ENCODE measurements at places on chromosomes 2 and 18.

DNA sequence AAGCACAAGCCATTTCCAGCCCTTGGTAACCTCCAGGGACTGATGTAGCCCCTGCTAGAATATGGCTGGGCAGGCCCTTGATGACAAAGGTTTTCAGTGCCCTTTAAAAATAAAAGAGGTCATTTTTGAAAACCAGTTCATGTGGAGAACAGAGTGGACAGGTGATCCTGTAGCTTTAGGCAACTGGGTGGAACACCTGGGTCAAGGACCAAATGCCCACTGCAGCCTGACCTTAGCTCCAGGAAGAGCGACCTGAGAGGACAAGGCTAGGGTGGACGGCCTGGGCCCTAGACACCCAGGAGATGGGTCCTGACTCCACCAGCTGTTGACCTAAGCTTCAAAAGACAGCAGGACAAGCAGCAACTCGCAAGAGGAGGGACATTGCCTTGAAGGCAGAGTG lies 116.6 kb downstream of the LIPG start:
- DNase-seq: no peak

GRCh38 chr18:47815486-47816270 lies 114.8 kb downstream of the SMAD2 start:
- no peak for DNase-seq

- no peak for DNase-seq
Measured at GRCh38 chr2:168639441-168639898, 163.0 kb upstream of the NOSTRIN start.

GRCh38 chr18:79523206-79523735 lies 127.5 kb downstream of the NFATC1 start:
- DNase-seq: no peak

DNA sequence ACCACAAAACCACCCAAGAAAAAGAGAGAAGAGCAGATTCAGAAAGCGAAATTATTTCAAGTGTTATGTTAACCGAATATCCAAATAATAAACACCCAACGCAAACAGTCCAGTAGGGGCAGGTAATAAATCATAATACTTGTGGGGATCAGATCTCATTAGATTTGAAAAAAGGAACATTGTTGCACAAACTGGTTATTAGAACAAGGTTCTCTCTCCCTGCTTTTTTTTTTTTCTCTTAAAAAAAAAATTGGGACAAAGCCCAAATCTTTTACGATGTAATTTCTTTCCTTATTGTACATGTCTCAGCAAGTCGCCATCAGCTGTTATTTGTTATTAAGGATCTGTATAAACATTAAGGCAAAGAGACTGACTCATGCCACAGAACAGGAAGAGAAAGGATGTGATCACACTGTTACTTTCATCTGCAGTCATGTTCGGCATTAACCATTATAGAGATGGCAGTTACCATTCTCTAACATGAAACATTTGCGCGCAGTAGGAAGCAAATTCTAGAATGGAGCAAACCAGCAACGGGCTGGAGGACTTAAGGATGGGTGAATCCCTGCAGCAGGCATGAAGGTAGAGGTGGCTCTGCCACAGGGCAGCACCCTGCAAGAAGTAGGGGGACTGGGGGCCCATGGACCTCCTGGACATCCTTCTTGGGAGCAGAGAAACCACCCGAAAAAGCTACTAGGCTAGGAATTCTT lies 42.0 kb downstream of the EPHA4 start:
- peak; percentile 35 for DNase-seq

DNA sequence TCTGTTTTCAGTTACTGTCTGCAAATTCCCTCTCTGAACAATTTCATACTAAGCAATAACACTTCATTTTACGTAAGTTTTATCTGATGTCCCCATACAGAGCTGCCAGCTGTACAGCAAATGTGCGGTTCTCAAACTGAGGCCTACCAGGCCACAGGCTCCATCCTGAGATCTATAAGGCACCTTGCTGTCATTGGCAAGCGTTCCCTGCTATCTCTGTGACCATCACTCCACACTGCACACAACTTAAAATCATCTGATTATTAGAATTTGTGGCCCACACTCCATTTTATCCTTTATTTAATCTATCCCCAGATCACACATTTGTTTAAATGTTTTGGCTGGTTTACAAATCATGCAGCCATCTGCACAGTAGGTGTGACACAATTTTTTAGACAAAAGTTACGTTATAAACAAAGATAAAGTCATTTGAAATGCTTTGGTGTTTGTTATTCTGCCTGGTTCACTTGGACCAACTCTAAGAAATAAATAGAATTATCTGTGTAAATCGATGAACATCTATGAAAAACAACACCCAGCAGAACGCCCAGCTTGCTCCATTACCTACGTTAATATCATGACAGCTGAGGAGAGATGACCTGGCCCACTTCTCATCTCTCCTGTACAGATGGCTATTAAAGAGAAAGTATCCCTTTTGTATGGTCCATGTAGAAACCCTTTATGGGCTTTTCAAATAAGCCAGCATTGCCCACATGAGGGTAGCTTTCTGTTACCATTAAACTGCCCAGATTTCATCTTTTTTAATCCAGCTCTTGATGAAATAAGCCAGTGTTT lies 162.4 kb downstream of the ZNF521 start:
- DNase-seq: no peak

DNA sequence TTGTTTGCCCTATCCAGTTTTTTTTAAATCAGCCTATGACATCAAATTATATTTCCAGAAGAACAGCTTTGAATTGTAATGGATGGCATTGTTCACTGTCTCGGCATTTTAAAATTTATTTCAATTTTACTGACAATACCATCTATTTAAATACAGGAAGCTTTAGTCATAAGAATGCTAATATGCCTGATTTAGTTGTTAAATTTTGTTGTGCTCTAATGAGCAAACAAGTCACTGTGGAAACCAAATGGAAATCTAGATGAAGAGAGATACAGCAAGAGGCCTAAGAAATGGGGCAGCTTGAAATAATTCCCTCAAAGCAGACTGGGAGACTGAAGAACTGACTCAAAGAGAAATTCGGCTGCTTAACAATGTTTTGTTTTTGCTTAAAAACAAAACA lies 76.8 kb downstream of the OSBPL6 start:
- DNase-seq: no peak

DNA sequence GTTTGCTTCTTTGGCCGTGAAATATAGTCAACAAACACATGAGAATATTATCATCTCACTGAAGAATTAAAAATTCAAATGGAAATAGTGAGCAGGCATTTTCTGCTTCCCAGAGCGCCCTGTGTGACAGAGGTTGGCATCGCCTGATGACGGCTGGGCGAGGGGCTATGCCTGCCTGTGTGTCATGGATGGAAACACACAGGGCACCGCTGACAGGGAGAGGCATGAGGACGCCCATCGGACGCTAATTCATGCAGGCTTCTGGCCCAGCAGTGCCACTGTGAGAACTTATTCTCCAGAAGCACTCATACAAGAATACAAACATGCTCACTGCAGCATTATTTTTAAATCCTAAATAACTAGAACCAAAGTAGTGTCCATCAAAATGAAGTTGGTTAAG lies 61.4 kb upstream of the OTOS start:
- DNase-seq: no peak

DNA sequence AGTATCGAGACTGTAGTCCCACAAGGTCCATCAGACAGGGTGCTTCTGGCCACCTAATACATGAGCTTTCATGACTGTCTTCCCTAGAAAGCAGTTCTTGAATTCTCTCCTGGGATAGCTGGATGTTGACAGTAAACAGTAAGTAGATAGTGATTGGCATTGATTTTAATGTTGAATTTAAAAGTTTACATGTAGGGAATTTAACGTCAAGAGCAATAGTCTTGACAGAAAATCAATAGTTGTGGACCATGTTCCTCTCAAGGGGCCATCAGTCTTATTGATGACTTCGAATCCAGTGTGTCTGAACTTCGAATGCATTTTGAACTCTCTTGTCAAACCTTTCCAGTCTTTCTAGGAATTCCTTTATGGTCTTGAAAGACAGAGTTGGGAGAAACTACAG lies 63.9 kb downstream of the ITGB1BP1 start:
- no peak for DNase-seq
